ENCODE measurements at places on chromosomes 2 and 18.

DNA sequence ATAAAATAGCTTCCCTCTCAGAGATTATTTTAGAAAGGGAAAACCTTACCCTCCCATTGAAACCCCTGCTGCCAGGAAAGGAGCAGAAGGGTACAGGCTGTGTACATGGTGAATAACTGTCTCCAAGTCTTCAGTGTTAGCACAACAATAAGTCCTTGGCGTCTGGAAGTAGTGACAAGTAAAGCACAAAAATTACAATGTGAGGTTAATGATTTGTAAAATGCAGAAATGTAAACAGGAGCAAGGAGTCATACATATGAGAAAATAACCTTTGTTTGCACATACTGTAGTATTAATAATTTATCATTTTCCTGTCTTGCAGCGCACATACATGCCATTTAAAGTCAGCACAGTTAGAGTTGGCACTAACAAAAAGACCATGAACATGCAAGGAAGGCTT, 40.5 kb downstream of the ABHD3 start:
- DNase-seq, result no peak

- no peak for DNase-seq
These were observed 5.8 kb downstream of the TBC1D8 start for GRCh38 chr2:101145406-101145805.

DNA sequence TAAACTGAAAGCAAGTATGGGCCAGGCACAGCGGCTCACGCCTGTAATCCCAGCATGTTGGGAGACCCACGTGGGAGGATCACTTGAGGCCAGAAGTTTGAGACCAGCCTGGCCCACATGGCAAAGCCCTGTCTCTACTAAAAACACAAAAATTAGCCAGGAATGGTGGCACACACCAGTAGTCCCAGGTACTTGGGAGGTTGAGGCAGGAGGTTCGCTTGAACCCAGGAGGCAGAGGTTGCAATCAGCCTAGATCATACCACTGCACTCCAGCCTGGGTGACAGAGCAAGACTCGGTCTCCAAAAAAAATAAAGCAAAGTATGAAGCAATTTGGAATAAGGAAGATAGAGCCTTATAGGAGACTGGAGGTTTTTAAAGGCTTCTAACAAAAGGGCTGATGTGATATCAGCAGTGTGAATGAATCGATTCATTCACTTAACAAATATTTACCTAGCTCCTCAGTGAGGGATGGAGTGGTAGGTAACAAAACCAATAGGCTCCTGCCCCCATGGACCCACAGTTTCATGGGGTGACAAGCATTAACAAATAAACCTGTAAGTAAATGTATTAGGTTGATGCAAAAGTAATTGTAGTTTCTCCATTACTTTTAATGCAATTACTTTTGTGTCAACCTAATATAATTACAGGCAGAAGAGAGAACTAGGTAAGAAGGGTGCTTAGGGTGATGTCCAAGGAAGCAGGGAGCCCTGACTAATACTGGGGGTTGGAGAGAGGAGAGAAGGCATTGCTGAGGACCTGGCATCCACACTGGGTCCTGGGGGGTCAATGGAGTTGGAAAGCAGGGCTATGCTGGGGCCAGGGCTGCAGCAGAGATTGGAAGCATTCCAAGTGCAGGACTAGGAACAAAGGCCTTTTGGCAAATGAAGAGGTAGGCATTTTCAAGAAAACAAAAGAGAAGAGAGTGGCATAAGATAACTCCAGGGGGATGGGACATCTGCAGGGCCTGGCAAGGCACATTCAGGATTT, 195.4 kb upstream of the ARL4C start:
- DNase-seq, result no peak

- no peak for DNase-seq
These were observed 57.5 kb downstream of the MCFD2 start for GRCh38 chr2:46857871-46858701.

- no peak for DNase-seq
These were observed 37.4 kb downstream of the TMEM87B start for GRCh38 chr2:112092286-112093041.

- DNase-seq, result no peak
These were observed 27.4 kb upstream of the EIF2AK3 start for GRCh38 chr2:88654714-88655113.

- DNase-seq, result no peak
These were observed 33.1 kb downstream of the SS18 start for GRCh38 chr18:26057344-26057773.

DNA sequence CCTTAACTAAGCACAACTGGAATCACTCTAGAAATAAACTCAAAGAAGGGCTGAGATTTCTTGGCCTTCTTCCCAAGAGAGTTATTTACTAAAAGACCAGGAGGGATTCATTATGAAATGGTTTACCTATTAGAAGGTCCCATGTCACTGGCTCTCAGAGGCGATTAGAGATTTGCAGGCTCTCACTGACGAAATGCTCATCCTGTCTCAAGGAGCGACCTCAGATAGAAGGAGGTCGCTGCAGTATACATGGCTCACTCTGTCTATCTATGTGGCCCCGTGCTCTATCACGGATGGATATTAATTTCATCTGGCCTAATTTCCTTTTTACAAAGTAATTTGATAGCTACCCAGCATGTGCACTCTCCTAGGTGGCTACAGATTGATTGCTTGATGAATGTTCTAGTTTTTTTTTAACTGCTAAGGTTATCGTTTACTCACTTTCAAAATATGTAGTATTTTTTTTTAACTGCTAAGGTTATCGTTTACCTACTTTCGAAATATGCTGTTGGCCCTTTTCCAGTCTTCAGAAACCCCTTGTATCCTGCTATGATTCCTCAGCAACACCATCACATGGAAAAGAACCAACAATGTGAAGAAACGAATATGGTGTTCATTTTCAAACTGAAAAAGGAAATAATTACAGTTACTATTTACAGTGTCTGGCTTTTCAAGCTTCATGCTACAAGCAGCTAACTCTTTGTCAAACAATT, 9.1 kb downstream of the SMIM21 start:
- DNase-seq, result no peak

- DNase-seq, result no peak
These were observed 2.4 kb upstream of the RNF144A start for GRCh38 chr2:6914828-6915227.

DNA sequence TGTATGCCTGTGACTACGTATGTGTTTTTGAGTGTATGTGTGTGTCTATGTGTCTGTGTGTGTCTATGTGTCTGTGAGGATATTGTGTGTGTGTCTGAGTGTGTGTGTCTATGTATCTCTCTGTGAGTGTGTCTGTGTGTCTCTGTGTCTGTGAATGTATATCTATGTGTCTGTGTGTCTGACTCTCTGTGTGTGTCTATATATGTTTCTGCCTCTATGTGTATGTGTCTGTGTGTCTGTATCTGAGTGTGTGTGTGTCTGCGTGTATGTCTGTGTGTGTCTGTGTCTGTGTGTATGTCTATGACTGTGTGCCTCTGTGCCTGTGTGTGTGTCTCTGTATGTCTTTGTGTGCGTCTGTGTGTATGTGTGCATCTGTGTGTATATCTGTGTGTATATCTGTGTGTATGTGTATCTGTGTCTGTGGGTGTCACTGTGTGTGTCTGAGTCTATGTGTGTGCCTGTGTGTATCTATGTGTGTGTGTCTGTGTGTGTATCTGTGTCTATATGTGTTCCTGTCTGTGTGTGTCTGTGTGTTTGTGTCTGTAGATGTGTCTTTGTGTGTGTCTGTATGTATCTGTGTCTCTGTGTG, 172.7 kb downstream of the MYCN start:
- no peak for DNase-seq

DNA sequence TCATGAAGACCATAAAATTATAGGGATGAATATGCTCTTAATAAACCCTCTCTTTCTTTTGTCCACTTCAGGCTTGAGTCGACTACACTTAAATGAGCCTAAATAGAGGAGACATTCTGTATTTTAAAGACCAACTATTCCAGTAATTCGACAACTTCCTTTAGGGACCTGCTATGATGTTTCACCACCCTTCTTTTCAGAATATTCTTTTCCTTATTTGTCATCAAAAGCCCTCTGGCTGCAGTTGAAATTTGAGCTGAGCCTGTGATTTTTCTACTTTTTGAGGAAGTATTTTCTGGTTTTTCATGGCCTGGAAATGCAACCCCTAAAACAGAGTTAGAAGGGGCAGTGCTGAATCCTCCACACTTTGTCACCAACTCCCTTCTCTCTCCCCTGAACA, 287.0 kb downstream of the EPHA4 start:
- DNase-seq, result no peak

All from Kasumi-1 (cell line).